Articular chondrocyte of knee joint (primary cell): ENCODE measurements at places on chromosomes 13 and 19. TPM values are rescaled to one million over a fixed set of nuclear protein-coding genes. Genes with fewer than 3 reads are reported as not detected.

Gene BORA
- total RNA-seq = 6.5 and 11.1 TPM in 2 replicates

Gene POU4F1
- not detected in 2 replicates for total RNA-seq

Gene S1PR5
- total RNA-seq = under 0.01 and 0.13 TPM in 2 replicates

Gene OR7A5
- total RNA-seq = not detected in 2 replicates

Gene NLRP9
- total RNA-seq = not detected in 2 replicates

Gene SYCN
- not detected in 2 replicates for total RNA-seq

Gene ADGRE3
- total RNA-seq = not detected in 2 replicates

Gene CGB2
- total RNA-seq = not detected in 2 replicates

Gene PRRG2
- 0.22 and 0.26 TPM in 2 replicates for total RNA-seq
